ENCODE measurements at places on chromosomes 7 and 10.

GRCh38 chr7:1630700-1631336 is 39.3 kb upstream of the ELFN1 start:
- DNase-seq = no peak

DNA sequence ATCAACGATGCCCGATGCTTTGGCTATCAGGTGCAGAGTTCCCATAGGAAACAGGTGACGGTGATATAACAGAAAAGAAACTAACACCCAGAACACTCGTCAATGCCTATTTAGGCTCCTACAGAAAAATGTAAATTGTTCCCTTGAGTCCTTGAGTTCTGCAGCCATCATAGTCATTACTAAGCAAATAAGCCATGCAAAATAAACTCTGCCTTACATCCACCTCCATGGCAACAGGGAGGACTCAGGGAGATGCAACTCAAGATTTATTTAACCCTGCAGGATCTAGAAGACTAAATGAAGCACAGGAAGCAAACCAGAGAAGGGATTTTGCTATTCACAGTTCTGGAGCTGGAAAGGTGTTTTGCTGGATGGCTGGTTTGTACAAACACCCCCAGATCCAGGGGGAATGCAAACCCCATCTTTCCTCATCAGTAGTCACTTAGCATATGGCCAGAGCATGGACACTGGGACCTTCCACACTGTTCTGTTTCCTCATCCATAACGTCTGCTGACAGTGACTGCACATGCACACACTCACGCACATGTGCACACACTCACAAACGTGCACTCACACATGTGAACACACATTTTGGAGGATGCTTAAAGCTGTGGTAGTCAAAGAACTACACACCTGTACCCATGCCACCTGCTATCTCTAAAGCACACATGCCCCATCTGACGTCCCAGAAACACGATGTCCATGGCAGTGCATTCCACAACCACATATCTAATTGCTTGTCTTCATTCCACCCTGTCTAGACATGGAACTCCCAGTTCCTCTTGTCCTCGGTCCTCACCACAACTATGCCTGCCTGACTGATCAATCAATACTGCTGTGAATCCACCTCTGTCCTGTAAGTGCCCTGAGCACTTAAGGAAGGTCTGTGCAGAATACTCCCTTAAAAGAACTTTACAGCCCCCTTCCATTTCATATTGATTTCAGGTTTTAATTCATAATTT is 178.2 kb downstream of the COBL start:
- no peak for DNase-seq

GRCh38 chr10:6174201-6174874 is 28.4 kb upstream of the PFKFB3 start:
- DNase-seq = no peak

GRCh38 chr7:51104278-51104677 is 212.3 kb downstream of the COBL start:
- no peak for DNase-seq

DNA sequence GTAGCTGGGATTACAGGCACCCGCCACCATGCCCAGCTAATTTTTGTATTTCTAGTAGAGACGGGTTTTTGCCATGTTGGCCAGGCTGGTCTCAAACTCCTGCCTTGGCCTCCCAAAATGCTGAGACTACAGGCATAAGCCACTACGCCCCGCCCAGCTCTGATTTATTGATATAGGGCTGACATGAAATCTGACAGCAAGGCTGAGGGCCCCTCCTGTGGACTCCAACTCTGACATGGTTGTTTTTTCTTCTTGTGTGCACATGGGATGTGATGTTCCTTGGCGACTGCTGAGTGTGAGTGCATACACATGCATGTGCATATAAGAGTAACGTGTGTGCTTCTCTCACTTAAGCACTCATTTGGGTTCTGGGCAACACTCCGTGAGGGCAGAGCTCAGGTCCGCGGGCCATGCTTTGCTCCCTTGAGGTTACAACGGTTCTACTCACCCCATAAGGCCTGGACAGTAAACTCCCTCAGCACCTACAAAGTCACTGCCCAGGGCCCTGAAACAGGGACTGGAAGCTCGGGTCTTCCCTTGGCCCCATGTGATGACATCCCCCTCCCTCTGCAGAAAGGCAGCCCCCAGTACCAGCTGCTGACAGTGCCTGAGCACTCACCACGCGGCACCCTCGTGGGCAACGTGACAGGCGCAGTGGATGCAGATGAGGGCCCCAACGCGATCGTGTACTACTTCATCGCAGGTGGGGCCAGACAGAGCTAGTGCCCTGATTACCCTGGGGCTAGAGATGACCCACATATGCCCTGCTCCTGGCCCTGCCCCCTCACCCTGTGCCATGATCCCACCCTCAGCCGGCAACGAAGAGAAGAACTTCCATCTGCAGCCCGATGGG is 33.6 kb upstream of the VSIR start:
- DNase-seq = no peak

DNA sequence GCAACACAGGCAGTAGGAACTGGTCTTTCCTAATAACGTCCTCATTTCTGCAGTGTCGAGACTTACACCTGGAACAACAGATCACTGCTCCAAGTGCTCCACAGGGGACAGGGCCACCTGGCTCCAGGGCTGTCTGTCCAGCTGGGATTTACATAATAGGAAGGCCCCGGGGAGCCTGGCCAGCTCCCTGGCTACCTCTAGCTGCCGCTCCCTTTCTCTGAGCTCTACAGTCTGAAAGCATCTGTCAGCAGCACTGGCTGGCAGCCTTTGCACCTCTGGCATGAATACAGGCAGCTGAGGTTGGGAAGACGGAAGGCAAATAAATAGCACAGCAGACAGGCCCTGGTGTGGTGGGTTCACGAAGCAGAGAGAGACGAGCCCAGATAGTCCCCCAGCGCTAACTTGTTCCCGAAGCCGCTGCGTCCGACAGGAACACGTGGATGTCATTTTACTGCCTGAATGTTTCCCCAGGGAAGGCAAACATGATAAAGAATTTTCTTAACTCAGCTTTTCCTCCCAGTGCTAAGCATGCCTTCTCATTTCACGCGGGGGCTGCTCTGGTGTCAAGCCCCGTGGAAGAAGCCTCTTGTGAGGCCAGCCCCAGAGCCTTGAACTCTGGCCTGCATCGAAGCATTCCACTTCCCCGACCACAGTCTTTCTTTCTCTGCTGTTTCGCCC is 105.4 kb downstream of the ITIH5 start:
- DNase-seq = no peak

DNA sequence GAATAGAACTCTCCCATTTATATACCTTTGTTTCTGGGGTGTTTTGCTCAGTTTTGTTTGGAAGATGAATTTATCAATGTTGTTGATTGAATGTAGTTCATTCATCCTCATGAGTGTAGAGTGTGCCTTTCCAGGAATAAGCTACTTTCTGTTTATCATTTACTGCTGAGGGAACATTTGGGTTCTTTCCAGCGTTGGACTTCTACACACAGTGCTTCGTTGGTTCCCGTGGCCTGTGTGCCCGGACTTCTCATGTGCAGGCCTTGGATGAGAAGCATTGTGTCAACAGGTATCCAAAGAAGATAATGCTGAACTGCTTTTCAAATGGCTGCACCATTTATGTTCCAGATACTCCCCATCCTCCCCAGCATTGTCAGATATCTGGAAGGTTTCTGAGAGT is 107.6 kb upstream of the TNS3 start:
- DNase-seq = no peak

Measured in RWPE1 (cell line).